ENCODE measurements at places on chromosomes 6 and 20. TPM values are rescaled to one million over a fixed set of nuclear protein-coding genes. Genes with fewer than 3 reads are reported as not detected.

DNA sequence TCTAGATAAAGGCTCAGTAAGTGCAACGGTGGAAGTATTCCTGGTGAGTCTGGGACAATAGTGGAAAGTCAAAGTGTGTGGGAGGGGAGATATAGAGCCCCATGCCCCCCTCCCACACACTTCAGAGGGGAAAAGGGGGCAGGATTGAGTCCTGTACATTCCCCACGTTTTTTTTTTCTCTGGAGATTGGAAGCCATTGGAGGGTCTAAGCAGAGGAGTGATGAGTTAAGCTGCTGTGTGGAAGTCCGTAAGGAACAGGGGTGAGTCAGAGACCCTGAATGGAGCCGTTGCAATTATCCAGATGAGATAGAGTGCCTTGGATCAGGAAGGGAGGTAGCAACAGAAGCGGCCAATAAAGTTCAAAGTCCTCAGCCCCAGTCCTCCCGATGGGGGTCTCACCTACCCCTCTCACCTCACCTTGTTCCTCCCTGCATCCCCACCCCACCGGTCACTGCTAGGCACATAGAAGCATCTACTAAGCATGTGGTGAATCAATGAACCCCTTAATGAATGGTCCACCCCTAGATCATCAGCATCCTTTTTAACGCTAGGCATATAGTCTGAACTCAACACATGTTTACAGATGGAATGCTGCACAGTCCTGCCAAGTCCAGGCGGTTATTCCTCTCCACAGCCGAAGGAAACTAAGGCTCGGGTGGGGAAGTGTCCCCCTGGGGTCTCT, 662 bp upstream of the SLC9A8 start:
- peak; percentile 46 for DNase-seq

DNA sequence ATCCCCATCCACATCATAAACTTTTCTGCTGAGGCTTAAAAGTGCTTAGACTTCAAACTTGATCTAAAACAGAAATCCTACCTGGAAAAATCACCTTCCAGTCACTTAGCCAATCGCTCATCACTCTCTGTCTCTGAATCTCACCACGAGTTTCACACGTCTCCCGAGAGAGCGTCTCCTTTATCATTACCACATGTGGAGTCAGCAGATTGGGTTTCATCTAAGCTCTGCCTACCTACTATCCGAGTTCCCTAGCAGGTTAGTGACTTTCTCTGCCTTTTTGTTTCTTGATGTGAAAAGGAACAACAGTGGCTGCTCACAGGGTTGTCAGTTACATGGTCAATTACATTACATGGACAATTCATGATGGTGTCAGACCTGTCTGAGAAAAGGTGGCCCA, 286.2 kb downstream of the ESR1 start:
- DNase-seq, result no peak

DNA sequence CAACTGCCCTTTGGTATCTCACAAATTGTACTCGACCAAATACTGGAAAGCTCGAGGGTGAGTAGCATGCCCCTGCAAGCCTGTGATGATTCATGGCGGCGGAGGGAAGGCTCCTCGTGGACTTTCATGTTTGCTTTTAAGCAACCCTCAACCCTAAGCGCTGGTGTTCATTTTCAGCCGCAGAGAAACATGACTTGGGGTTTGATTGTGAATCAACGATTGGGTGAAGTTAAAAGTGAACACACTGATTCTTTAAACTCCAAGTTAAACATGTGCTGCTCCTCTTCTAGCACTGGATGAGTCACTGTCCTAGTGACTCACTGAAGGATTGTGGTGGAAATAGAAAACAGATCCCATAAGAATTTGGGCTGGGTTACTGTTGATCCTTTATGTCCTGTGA, 8.3 kb downstream of the CD109 start:
- no peak for DNase-seq

The CALHM6 gene
- total RNA-seq, result 6.9 TPM

The KCNK5 gene
- total RNA-seq, result 57.1 TPM
